ENCODE measurements at places on chromosomes 6 and 20.
A peak's percentile ranks its signal among the peaks of the same experiment; 100 is the strongest.

DNA sequence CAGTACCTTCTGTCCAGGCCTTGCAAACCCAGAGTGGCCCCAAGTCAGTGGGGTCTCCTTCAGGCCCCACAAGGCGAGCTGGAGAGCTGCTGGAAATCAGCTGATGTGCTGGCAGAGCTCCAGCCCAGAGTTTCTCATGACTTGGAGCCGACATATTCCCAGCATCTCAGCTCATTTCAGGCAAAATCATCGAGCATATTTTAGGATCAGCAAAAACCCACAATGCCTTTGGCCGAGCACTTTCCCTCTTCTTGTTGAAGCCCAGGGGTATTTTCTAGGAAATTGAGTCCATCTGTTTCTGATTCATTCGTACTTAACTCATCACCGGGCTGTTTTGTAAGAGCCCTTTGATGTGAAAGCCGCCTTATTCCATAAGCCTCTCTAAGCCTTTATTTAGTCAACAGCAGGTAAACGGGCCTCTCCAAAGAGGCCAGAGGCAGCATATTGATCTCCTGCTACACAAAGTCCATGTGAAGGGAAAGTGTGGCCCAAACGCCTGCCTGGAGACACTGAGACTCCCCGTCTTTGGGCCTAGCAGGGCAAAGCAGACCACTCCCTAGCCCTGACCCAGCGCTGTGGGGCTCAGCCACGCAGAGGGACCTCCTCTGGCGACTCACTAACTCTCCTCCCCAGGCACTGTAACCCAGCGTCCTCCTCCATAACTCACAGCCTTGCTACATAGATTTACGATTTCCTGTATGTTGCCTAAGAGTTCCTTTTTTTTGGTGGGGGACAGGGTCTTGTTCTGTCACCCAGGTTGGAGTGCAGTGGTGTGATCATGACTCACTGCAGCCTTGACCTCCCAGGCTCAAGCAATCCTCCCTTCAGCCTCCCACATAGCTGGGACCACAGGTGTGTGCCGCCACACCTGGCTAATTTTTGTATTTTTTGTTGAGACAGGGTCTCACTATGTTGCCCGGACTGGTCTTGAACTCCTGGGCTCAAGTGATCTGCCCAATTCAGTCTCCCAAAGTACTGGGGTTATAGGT lies 12.1 kb upstream of the C20orf203 start:
- peak; percentile 83 for DNase-seq

DNA sequence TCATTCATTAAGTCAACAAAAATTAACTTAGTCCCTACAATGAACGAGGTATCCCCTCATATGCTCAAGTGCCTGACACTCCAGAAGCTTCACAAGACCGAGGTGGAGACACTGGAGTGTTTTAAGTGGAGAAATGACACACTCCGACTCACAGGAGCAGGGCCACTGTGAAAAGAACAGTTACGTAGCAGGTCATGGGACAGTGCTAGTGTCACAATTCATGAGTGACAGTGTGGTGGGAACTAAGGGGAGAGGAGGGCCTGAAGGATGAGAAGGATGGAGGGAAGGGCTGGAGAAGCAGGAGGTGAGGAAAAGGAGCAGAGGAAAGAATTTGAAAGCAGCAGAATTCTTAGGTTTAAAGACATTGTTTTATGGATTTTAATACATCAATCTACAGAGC lies 1.3 kb upstream of the HLA-A start:
- DNase-seq: no peak

GRCh38 chr6:28145231-28145630 lies 3.5 kb downstream of the ZKSCAN8 start:
- DNase-seq: no peak

DNA sequence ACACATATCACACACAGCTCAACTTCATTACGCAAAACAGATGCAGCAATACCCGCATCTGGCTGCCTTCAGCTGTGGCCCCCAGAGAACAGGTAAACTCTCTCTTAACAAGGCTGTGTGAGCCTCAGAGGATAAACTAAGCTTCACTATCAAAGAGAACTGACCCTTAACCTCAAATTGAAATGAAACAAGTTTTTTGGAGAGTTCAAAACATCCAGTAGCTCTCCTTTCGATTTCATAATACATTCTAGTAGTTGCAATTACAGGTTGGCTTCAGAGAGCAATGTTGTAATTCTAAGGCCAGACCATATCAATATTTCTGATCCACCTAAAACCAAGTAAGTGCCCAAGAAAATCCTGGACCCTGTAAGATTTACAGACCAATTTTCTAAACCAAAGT lies 113.5 kb downstream of the FAXC start:
- no peak for DNase-seq

GRCh38 chr6:91667596-91667995 lies 1080.7 kb upstream of the MAP3K7 start:
- DNase-seq: no peak

- DNase-seq: no peak
Observed at GRCh38 chr6:43926634-43927531, 156.9 kb downstream of the VEGFA start.

DNA sequence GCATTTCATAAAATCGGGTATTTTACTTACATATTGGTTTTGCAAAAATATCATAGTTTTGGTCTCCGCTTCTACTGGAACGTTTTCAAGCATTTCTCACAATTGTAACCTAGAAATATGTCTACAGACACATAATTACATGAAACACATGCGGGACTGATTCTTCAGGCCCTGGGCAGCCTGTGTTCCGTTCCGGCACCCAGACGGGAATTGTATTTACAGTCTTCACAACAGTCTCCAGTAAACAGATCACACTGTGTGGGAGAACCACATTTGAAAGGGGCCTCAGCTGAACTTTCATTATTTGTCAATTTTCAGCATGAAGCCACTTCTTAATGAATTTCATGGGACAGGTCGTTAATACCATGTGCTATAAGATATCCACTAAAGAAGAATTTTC lies 196.9 kb downstream of the DST start:
- DNase-seq: peak; percentile 46

DNA sequence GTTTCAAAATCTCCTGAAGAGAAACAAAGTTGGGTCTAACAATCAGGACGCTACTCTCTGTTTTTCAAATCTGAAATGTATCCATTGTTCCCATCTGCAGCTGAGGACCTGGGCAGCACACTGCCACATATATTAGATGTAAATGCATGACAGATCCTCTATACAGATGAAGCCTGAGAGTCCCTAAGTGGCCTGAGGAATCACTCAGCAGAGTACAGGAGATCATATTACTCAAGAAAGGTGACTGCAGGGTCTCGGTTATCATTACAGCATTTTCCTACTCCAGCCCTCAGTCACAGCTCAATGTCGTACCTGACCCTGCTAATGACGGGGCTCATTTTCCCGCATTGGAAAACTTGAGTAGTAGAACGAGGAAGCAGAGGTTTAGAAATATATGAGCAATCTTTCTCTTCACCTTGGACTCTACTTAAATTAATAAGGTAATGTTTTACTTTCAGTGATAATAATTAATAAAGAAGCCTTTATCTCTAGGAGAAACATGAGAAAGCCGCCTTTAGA lies 256.2 kb upstream of the IRAK1BP1 start:
- DNase-seq: no peak

DNA sequence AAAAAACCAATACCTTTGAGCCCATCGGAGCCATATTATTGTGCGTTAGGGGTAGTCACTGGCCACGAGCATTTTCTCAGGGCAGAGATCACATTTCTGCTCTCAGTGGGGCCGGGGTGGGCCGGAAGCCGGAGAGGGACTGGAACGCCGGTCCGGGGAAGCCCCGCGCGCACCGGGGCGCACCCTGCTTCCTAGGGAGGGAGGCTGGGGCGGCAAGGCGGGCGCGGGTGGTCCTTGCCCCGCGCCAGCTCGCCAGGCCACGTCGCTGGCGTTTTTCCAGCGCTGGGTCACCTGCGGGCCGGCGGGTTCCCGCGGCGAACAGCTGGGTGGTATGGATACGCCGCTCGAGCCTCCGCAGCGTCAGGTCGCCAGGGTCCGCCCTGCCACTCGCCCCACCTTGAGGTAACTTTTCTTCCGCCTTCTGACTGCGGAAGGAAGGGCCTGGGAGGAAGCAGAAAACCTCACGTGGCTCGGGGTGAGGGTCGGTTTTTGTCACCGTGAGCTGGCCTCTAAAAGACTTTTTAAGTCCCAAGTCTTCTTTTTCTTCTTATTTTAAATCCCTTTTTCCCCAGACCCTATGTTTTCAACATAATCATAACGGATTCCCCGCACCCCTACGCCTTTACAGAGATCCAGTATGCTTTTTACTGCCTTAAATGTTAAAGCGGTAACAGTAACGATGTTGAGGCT lies 2.7 kb upstream of the EEF1A1 start:
- DNase-seq: peak; percentile 71

- no peak for DNase-seq
Observed at GRCh38 chr6:70901324-70901723, 55.5 kb downstream of the B3GAT2 start.

DNA sequence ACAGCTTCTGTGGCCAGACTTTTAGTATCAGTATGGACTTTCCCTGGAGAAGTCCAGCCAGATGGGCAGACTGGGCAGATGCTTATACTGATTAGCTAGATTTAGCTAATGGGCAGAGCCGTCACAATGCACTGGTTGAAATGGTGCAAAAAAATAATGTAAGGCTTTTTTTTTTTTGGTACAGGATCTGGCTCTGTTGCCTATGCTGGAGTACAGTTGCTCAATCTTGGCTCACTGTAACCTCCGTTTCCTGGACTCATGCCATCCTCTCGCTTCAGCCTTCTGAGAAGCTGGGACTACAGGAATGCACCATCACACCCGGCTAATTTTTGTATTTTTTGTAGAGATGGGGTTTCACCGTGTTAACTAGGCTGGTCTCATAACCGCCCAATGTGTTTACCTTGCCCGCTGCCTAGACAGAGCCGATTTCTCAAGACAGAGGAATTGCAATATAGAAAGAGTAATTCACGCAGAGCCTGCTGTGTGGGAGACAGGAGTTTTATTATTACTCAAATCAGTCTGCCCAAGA lies 16.4 kb upstream of the KIFC1 start:
- DNase-seq: peak; percentile 89

GRCh38 chr20:35246723-35247122 lies 20.2 kb downstream of the MMP24 start:
- no peak for DNase-seq

- DNase-seq: peak; percentile 48
Observed at GRCh38 chr20:43955062-43955749, 40.6 kb downstream of the TOX2 start.

DNA sequence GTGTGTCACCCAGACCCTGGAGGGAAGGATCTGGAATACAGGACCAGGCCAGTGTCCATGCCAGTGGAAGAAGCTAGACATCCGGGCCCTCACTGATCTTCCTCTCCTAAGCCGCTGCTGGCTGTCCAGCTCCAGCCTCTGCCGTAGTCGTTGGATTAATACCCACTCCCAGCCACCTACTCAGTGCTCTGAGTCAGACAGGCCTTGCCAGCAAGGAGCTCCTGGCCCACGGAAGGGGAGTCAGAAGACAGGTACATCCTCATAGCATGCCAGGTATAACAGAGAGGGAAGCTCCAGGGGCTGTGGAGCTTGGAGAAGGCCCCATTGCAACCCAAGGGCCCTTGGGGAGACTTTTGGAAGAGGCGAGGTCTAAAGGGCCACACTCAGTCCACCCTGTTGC lies 49.0 kb downstream of the STK35 start:
- no peak for DNase-seq

DNA sequence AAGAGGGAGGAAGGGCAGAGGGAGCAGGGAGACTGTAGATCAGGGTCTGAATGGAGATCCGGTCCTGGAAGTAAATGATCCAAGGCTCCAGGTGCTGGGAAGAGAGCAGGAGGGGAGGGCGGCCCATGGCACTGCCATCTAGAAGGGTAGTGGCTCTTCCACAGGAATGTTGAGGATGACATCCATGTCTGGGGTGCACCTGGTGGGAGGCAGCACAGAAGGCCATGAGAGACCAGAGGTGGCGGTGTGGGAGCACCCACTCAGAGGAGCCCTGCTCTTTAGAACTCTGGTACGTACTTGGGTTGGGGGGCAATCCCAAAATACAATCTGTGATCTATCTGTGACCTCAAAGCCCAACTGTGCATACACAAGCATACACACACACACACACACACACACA lies 13.5 kb downstream of the DEFB132 start:
- DNase-seq: no peak

DNA sequence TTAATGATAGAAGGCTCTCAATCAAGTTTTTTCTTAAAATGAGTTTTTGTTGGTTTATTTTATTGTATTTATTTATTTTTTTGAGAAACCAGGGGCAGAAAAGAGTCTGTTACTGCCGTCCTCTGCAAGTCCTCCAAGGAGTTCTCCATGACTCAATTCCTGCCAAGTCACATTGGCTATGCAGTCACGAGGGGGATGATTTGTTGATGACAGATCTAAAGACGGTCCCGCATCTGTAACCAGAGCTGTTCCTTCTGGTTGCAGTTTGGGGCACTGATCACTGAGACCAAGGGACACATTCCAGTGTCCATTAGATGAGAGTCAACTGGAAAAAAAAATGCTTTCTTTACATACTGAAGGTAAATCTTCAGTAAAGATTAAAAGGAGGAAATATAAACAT lies 13.9 kb upstream of the TSHZ2 start:
- DNase-seq: no peak

DNA sequence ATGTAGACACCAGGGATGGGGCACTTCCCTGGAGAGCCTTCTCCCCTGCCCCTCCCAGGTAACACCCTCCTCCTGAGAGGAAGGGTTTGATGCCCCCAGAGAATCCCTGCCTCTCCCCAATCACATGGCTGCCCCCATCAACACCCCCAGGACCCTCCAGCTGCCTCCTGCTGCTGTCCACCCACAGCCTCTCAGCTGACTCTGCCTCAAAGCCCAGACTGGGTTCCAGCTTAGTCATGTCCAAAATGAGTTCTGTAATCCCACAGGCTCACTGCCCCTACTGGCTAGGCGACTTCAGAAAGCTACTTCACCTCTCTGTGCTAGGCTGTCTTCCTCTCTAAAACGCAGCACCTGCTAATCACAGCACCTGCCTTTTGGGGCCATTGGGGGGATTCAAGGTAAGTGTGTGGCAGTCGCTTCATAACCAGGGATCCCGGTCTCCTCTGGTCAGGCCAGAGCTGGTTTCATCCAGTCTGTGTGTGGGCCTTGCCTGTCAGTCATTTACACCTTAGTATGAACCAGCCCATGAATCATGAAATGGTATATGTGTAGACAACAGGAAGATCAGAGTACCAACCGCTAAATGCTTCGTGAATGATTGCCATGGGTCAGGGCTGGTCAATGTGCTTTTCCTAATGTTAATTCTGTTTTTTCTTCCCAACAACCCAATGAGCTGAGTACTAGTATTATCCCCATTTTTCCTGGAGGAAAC lies 40.4 kb downstream of the TFEB start:
- DNase-seq: no peak

GRCh38 chr6:91097364-91097763 lies 510.5 kb upstream of the MAP3K7 start:
- DNase-seq: peak; percentile 80

GRCh38 chr20:41534170-41534569 lies 84.0 kb downstream of the CHD6 start:
- DNase-seq: no peak

DNA sequence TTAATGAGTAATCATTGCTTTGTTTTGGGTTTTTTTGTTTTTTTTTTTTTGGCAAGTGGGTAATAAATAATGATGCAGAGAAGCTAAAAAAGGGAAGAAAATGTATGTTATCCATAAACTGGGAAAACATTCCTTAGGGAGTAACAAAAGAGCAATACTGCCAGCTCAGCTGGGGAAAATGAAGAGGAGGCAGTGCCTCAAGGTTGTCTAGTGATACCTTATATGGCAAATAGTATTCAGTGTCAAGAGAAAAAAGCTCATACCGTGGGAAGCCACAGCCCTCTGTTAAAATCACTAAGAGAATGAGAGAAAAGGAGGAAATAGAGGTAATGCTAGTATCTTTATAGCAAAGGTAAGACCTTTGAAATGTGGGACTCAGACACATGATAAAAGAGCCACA lies 47.1 kb upstream of the SMLR1 start:
- DNase-seq: no peak

- DNase-seq: no peak
Observed at GRCh38 chr6:91718198-91718597, 1131.3 kb upstream of the MAP3K7 start.

All from right hindlimb (tissue), 1 donor.